ENCODE measurements at places on chromosomes 2 and 18. TPM values are rescaled to one million over a fixed set of nuclear protein-coding genes. Genes with fewer than 3 reads are reported as not detected.

GRCh38 chr2:46230115-46230571 lies 67.1 kb upstream of the EPAS1 start:
- no peak for DNase-seq

DNA sequence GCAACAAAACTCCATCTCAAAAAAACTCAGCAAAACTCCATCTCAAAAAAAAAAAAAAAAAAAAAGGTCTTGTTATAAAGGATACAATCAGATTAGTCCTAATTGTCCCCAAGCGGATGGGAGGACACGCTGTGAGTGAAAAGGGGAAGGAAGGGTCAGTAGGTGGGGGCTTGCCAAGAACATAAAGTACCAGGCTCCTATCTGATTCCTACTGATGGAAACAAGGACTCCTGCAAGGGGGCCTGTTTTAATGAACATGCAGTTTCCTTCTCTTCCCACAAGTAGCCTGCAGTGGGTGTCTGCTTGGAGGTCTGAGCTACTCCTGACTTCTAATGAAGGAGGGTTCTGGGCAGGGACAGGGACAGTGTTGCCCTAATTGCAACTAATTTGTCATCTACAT lies 7.9 kb downstream of the SCG2 start:
- no peak for DNase-seq

DNA sequence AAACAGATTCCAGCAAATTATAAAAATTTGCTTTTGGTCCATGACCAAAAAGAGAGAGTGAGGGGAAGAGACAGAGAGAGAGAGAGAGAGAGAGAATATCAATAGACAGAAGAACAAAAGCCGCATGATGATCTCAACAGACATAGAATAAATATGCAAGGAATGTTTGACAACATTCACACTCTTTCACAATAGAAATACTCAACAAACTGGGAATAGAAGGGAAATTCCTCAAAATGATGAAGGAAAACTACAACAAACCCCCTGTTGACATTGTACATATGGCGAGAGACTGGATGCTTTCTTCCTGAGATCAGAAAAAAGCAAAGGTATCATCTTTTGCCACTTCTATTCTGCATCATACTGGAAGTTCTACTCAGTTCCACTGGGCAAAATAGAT lies 309.7 kb downstream of the RAD51AP2 start:
- DNase-seq = no peak

Gene TMX3
- 71.2 TPM for total RNA-seq

Gene G6PC2
- total RNA-seq = not detected

Gene CASP10
- not detected for total RNA-seq

Data from chondrocyte (in vitro differentiated cells).